ENCODE measurements at places on chromosomes 11 and 22.

DNA sequence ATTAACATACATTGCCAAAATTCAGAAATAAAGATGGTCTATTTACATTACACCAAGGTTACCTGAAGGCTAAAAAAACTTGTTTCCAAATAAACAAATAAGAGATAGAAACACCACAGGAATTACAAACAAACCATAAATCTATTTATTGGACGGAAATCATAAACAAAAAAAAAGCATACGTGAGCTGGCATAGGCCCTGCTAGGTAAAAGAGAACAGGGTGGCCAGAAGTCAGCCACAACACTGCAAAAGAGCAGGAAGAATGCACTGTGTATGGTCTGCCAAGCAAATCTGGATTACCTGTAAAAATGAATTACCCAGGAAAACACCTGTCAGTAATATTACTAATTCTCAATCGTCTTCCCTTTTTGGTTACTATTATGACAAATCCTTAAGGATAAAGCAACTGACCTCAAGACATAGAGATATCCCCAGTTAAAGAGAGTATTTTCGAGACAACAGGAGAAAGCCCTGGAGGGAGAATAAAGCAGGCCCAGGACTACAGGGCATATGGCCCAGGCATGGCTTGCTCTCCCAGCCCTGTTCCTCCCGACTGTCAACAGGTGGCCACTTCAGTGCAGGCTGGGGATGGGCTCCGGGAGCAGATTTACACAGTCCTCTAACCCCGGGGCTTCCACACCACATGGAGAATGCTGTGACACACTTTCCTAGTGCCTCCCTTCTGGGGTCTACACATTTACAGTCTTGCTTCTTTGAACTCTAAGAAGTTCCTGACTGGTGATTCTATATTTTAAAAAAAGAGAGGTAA, 18.0 kb downstream of the PPP2R1B start:
- DNase-seq: no peak

DNA sequence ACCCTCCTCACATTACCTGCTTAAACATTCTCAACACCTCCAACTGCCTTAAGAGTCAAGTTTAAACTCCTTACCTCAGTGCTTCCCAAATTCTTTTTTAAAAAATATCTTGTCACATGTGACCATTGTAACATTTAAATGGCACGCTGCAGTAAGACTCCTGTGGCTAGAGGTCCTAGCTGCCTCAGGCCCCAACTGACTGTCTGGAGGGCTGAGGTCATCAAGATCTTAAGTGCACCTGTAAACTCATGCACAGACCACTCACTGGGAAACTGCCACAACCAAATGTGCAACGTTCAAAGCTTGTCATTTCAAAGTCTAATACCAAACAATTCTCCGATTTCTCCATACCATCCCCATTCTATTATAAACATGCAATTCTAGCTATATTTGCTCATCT, 16.4 kb upstream of the CCDC34 start:
- DNase-seq: no peak

DNA sequence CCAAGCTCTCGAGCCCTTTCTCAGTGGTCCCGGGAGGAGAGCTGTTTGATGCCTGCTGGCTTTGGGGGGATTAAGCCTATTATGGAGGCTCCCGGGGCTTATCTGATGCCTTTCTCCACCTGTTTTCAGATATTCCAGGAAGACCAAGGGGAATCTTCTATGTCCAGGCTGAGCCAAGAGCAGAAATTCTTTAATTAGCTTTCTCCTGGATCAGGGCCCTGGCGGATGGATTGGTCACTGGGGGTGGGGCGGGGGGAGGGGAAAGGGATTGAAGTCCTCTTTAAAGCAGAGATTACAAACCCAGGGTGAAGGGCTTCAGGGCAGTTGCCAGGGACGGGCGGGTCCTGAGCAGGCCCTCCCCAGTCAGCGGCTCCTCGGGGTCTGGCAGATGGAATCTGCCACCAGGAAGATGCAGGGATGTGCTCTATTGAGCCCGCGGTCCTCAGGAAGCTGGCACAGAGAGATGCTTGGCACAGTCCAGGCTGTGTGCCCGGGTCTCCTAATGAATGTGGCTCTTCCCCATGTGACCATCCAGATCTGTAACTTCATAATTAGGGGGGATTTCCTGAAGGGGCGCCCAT, 33.6 kb downstream of the MACROD1 start:
- DNase-seq: no peak

DNA sequence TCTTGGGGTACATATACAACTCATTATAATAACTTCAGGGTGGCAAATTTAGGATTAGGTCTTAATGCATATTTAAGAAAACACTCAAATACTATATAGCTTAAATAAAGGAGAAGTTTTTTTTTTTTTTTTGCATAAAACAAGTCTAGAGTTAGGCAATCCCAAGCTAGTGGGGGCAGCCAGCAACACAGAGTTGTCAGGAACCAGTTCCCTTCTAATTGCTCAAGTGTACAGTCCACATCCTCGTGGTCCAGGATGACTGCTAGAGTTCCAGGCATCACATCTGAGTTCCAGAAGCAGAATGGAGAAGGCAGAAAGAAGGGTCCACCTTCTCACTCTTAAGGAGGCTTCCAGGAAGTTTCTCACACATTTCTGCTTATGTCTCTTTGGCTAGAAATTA, 261.9 kb upstream of the PLET1 start:
- DNase-seq: no peak

- DNase-seq: no peak
Observed at GRCh38 chr11:129223260-129223659, 31.1 kb upstream of the ARHGAP32 start.

DNA sequence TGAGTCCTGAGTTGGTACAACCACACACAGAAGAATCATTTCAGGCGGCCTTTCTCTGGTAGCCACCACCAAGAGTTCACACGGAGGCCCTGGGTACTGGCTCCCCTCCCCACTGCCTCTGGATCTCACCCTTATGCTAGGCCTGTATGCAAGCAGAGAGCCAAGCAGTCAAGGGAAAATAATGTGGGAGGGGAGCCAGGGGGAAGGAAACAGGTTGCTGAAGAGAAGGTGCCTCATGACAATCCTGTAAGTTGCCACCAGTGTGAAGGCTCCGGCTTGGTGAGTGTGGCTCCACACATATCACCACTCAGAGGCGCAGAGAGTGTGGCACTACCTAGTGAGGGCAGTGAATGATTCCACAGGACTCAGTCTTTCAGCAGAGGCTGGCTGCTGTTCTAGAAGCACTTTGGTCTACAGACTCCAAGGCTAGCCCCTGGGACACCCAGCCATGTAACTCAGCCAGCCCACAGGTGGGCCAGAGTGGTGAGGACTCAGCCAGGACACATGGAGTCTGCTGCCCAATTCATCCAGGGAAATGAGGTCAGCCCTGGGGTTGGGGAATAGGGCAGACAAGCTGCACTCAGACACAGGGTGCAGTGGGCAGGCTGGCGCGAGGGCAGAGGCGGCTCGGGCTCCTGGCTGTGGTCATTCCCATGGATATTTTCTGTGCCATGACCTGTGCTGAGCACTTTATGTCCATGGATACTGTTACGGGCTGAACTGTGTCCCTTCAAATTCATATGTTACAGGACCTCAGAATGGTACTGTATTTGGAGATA, 49.0 kb upstream of the SERPIND1 start:
- no peak for DNase-seq

All from stimulated activated CD8-positive, alpha-beta memory T cell treated with anti-CD3 and anti-CD28 coated beads, Interleukin-7, amount 100 ng/mL, for 1 hour (primary cell).